Stimulated activated CD4-positive, alpha-beta T cell treated with anti-CD3 and anti-CD28 coated beads, Interleukin-15, amount 100 ng/mL, for 48 hours (primary cell): ENCODE measurements at places on chromosomes 7 and 10.

DNA sequence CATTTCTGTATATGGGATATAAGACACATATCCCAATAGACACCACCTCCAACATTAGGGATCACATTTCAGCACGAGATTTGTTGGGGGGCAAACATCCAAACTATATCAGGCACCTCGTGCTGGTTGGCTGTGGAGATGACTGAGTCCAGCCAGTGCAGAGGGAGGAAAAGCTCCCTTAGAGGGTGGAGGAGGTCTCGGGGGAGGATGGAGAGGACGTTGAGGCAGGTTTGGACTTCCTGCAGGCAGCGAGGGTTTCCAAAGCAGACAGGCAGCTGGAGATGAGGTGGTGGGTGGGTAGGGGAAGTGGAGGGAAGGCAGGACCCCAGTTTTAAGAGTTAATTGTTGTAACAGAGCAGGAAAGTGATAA is 56.7 kb downstream of the EEPD1 start:
- DNase-seq, result no peak

- no peak for DNase-seq
Measured at GRCh38 chr10:62231371-62231770, 37.3 kb downstream of the RTKN2 start.

- DNase-seq, result no peak
Measured at GRCh38 chr10:67250686-67251085, 324.9 kb downstream of the LRRTM3 start.

GRCh38 chr7:38190011-38190410 is 12.0 kb downstream of the STARD3NL start:
- DNase-seq, result no peak
